WTC11 (cell line): ENCODE measurements at places on chromosomes 5 and 9.

- DNase-seq, result no peak
Observed at GRCh38 chr5:87827539-87827938, 414.8 kb upstream of the CCNH start.

GRCh38 chr9:84879631-84880030, 210.1 kb downstream of the NTRK2 start:
- no peak for DNase-seq

- no peak for DNase-seq
Observed at GRCh38 chr5:174982485-174982884, 258.1 kb downstream of the MSX2 start.

DNA sequence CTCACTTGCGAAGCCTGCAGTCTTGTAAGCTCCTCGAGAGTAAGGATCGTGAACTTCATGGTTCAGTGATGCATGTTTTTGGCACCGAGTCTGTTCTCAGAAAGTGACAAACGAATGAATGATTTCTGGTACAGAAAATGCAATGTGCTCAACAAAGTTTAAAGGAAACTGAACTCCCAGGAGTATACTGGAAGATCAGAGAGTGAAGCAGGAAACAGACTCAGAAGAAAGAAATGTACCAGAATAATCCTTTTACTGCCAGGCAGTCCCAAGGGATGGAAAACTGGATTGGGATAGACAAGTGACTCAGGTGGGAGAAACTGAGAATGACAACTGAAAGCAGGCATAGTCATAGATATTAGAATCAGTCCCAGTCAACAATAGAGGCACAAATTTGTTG, 420.6 kb downstream of the CTNND2 start:
- DNase-seq, result no peak
